ENCODE measurements at places on chromosomes 3 and 15.

DNA sequence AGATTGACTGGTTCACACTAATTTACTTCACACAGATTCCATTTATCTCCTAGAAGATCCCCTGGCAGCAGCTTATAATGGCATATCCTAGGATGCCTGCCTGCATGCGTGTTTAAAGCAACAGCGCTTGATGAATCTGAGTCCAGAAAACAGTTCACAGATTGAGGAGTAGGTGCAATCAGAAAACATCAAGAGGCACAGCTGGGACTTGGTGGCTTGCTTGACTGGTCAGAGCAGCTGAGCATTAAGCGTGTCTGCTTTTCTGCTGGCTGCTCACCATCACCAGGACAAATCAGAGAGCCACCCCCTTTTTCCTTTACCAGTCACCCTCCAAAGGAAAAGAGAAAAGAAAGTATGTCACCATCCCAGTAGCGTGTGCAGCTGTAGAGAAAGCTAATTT, 223.6 kb downstream of the WDR72 start:
- DNase-seq = no peak

DNA sequence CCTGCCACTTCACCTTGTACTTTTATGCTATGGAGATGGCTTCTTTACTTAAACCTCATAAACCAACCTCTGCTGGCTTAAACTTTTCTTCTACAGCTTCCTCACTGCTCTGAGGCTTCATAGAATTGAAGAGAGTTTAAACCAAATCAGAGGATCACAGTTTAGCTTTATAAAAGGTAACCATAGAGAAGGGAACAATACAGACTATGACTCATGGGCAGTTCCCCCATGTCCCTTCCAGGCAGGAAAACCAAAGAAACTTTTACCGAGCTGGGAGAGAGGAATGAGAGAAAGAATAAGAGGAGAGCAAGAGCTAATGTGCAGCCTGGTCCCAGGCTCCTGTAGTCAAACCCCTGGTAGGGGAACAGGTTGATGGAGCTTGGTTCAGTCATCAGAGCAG, 53.9 kb upstream of the NEDD4 start:
- DNase-seq = no peak

GRCh38 chr3:100004931-100005330, 109.4 kb downstream of the FILIP1L start:
- no peak for DNase-seq

GRCh38 chr3:135448520-135448919, 517.0 kb upstream of the PPP2R3A start:
- DNase-seq = no peak
